ENCODE measurements at places on chromosomes 5 and 9.

GRCh38 chr9:137193771-137194170 is 5.3 kb downstream of the SSNA1 start:
- DNase-seq = no peak

- DNase-seq = no peak
Measured at GRCh38 chr5:155952486-155953089, 374.4 kb upstream of the SGCD start.

- DNase-seq = no peak
Measured at GRCh38 chr5:145680169-145680568, 155.0 kb downstream of the PRELID2 start.

GRCh38 chr9:26650325-26650724 is 242.3 kb downstream of the CAAP1 start:
- no peak for DNase-seq

GRCh38 chr9:126709241-126709640 is 95.5 kb downstream of the LMX1B start:
- no peak for DNase-seq

DNA sequence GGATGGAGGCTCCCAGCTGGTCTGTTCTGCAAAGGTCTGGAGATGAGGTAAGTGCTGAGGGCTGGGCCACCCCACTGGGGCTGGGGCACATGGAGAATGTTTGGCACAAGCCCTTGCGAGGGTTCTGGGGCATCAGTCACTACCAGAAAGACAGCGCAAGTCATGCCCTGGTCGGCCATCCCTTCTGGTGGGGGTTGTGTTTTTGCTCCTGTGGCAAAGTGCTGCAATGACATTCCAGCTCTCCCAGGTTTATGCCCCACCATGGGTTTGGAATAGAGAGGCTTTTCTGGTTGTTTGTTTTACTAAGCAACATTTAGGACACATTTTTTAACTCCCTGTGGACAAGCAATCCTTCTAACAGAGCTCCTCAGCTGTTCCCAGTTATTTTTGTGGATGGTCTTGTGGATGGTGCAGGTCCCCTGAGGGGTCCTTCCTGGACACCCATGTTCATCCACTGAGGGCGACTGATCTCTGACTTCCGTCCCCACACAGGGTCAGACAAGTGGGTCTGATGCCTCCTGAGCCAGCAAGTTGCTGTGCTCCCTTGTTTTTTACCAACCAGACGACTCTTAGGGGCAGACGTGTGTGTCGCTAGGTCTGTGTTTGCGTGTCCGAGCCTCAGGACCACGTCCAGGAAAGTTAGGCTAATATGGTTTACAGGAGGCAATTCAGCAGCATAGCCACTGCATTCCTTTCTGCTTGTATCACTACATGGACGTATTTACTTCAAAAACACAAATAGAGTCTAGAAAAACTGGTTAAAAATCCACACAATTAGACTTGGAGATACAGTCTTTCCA is 64.9 kb upstream of the ECM2 start:
- no peak for DNase-seq

DNA sequence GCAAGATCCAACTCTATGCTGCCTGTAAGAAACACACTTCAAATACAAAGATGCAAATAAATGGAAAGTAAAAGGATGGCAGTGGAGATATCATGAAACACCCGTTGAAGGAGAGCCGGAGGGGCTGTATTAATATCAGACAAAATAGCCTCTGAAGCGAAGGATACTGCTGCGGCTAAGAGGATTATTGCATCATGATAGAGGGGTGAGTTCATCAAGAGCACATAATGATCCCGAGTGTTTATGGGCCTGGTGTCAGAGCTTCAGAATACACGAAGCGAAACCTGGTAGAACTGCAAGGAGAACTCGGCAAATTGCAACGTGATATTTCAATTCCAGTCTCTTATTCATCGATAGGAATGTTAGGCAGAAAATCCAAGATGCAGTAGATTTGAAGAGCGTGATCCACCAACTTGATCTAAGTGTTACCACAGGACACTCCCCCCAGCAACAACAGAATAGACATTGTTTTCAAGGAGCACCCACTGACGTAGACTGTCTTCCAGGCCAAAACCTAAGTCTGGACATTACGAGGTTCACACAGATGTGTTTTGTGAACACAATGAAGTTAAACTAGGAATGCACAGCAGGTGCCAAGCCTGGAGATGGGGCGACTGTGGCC is 27.7 kb upstream of the QSOX2 start:
- DNase-seq = no peak
